ENCODE measurements at places on chromosomes 7 and 10. TPM values are rescaled to one million over a fixed set of nuclear protein-coding genes. Genes with fewer than 3 reads are reported as not detected.

The PIK3CG gene
- 0.13 TPM for total RNA-seq

The PLPP4 gene
- 0.18 TPM for total RNA-seq

The GNG11 gene
- 7.0 TPM for total RNA-seq

DNA sequence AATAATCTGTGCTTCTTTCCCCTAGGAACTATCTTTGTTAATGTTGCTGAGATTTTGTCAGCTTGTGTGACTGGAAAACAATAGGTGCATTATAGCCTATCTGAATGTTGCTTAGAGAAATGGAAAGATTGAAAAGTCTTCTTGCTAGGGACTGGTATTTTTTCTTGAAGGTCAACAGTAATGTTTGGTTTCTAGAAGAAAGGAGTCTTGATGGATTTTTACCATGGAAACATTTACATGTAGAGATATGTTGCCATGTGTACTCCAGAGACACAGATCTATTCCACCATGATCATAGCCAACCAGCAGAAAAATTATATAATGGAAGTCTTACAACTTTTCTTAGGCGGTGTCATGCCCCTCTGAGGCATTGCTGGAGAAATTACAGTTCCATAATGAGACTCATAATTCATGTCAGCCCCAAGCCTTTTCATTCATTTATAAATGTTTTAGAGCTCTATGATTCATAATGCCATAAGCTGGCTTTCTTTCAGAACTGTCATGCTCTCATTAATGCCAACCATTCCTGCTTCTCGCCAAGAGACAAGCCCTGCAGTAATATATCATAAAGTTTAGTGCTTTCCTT is 175.1 kb upstream of the PTPRZ1 start:
- H3K4me1 ChIP-seq: no peaks in the 10 kb centered on the region
- H3K36me3 ChIP-seq: no peaks in the 10 kb centered on the region
- no peak for DNase-seq
- H3K4me3 ChIP-seq: no peak overlapping the region
- H3K27ac ChIP-seq: no peak overlapping the region

DNA sequence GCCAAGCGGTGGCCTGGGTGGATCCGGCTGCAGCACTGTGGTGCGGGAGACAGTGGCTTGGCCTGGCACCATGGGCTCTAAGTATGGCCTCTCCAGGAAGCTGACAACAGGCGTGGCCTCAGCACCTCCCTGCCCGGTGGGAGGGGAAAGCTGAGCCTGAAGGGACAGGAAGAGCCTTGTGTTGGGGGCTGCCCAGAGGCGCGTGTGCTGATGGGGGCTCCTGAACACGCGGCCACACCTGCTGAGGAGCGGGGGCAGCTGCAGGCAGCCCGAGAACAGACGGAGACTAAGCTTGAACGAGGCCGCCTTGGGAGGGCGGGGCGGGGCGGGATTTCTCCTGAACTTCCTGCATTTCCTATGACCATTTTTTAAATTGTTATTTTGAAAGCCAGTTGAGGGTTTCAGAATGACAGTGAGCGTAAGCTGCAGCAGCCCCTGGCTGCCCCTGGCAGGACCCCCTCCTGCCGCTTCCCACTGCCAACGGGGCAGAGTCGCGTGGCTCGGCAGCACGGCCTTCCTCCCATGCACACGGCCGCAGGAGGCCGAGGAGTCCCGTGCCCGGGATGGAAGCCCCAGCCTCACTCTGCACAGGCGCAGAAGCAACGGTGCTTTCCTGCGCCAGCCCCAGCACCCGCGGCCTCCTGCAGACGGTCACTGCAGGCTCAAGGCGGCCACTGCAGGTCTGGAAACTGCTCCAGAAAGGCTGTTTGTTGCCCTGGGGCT is 43.2 kb downstream of the DPYSL4 start:
- H3K27ac ChIP-seq: no peak overlapping the region
- H3K36me3 ChIP-seq: no peaks in the 10 kb centered on the region
- no peaks in the 10 kb centered on the region for H3K27me3 ChIP-seq
- H3K4me3 ChIP-seq: no peak overlapping the region
- no peak for DNase-seq

- no peak overlapping the region for H3K4me3 ChIP-seq
- no peak for DNase-seq
- no peak overlapping the region for H3K27ac ChIP-seq
- no peaks in the 10 kb centered on the region for H3K4me1 ChIP-seq
- H3K36me3 ChIP-seq: no peaks in the 10 kb centered on the region
Measured at GRCh38 chr7:96899108-96899507, 106.2 kb upstream of the DLX6 start.

- H3K27me3 ChIP-seq: no peaks in the 10 kb centered on the region
- H3K36me3 ChIP-seq: peaks cover 16% of the 10 kb centered on the region
- H3K27ac ChIP-seq: no peak overlapping the region
Measured at GRCh38 chr10:62057850-62058249, 156.4 kb downstream of the ARID5B start.

The CEP55 gene
- 96.4 TPM for total RNA-seq

DNA sequence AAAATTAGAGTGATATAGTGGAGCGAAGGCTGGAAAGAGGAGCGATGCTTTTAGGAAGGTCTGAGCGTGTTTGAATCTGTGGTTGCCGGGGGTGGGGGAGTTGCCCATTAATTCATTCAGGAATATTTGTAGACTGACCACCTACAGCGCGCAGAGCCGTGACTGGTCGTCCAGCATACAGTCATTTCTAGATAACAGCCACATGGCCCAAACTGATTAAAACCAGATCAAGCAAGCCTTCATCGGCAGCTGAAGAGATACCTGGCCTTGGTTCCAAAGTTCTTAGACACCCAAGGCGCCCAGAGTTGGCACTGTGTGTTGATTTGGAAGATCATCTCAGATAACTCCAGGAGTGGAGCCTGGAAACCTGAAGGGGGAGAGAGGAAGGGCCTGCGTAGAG is 1.7 kb downstream of the PROSER2 start:
- H3K27ac ChIP-seq: no peak overlapping the region
- peaks cover 2% of the 10 kb centered on the region for H3K27me3 ChIP-seq
- no peak overlapping the region for H3K4me3 ChIP-seq
- H3K4me1 ChIP-seq: 0 out of 2 replicates have a peak, but pooled peaks cover 3% of the 10 kb centered on the region
- DNase-seq: no peak
- peaks cover 4% of the 10 kb centered on the region for H3K36me3 ChIP-seq

GRCh38 chr7:101140746-101141382 is 13.4 kb upstream of the AP1S1 start:
- no peak overlapping the region for H3K4me3 ChIP-seq
- no peak for DNase-seq
- H3K36me3 ChIP-seq: peaks cover 2% of the 10 kb centered on the region
- H3K27me3 ChIP-seq: no peaks in the 10 kb centered on the region
- H3K4me1 ChIP-seq: peaks cover 34% of the 10 kb centered on the region

The MEIG1 gene
- 0.54 TPM for total RNA-seq

DNA sequence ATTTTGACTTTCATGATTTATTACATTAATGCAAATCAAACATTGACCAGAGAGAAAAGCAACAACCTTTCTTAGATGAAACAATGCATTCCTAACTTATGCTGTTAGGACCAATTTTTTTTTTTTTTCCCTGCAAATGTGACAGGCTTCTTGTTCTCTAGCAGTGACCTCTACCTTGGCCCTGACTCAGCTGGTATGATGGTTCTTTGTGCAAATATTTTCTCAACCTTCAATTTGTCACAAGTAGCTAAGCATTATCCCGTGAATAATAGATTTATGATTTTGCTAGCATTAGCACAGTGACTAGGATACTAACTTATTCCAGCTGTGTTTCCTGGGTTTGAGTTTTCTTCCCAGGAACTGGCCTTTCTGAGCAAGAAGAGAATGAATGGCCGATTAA is 64.9 kb downstream of the PPP1R9A start:
- H3K36me3 ChIP-seq: no peaks in the 10 kb centered on the region
- no peaks in the 10 kb centered on the region for H3K27me3 ChIP-seq
- H3K4me3 ChIP-seq: no peak overlapping the region
- no peak overlapping the region for H3K27ac ChIP-seq

The KEL gene
- 0.44 TPM for total RNA-seq

The TMEM140 gene
- total RNA-seq: 3.2 TPM

DNA sequence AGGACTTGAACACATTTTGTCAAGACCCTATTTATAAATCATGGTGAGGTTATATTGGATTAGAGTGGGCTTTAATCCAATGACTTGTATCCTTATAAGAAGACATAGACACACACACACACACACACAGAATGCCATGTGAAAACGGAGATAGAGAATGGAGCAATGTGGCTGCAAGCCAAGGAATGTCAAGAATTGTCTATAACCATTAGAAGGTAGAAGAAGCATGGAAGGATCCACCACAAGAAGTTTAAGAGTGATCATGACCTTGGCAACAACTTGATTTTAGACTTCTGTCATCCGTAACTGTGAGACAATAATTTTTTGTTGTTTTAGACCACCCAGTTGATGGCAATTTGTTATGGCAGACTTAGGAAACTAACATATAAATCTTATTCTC is 514.2 kb downstream of the TFEC start:
- no peaks in the 10 kb centered on the region for H3K4me1 ChIP-seq
- DNase-seq: no peak
- H3K27me3 ChIP-seq: no peaks in the 10 kb centered on the region
- H3K4me3 ChIP-seq: no peak overlapping the region
- H3K36me3 ChIP-seq: no peaks in the 10 kb centered on the region
- H3K27ac ChIP-seq: no peak overlapping the region

DNA sequence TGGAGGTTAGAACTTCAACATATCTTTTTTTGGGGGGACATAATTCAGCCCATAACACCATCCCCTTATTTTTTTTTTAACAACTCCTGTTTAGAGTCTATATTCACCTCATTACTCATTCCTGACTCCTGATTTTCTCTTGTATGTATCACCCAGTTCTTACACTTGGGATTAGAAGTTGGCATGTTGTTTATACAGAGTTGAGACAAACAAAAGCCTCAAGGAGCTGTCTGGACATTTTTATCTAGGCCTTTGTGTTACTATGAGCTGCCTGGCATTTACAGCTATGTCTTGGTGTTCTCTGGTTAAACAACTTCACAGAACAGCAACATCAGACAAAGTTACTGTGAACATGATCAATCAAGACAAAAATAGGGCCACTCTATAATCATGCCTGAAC is 517.5 kb downstream of the KIF20B start:
- no peaks in the 10 kb centered on the region for H3K36me3 ChIP-seq
- no peak for DNase-seq

DNA sequence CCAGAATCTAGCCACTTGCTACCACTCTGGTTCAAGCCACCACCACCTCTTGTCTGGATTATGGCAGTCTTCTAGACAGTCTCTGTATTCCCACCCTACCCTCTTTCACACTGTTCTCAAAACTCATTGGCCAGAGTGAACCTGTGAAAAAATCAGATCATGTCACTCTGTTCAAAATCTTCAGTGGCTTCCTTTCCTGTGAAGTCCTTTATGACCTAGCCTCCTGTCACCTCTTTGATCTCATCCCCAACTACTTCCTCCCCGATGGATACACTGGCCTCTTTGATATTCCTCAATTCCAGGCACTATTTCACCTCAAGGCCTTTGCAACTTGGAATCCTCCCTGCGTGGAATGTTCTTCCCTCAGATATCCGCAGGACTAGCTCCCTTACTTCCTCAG is 21.2 kb upstream of the ANLN start:
- no peak overlapping the region for H3K4me3 ChIP-seq
- H3K27ac ChIP-seq: peak overlapping the region; percentile 92
- peaks cover 36% of the 10 kb centered on the region for H3K4me1 ChIP-seq
- DNase-seq: no peak

The CFAP43 gene
- 0.21 TPM for total RNA-seq

DNA sequence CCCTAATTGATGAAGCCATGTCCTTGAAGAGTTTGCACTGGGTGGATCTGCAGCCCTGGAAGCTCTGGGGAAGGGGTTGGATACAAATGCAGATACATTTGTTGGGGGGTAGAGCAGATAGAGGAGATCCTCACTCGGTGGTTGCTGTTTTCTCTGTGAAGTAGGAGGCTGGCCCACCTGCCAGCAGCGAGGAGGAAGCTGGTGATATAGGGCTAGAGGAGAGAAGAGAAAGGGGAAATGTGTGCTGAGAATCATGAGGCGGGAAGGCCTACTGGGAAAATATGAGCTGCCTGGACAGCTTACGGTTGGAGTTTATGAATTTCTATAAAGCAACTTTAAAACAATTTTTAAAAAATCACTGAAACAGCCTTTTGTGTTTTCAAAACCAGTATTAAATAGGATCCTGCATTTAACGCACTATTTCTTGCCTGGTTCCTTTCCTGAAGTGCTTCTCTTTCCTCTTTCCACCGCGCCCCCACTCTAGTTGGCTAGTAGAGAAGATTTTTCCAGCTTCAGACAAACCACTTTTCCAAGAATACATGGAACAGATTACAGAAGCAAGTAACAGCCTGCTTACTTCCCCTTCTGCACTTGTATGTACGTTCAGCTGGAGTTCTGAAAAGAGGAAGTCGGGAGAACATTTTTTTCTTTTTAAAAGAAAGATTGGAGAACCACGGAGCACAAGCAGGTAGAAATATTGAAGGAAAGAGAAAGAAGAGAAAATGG is 100.6 kb upstream of the GLCCI1 start:
- H3K27me3 ChIP-seq: no peaks in the 10 kb centered on the region
- DNase-seq: no peak
- no peak overlapping the region for H3K27ac ChIP-seq
- H3K4me1 ChIP-seq: no peaks in the 10 kb centered on the region
- no peak overlapping the region for H3K4me3 ChIP-seq
- no peaks in the 10 kb centered on the region for H3K36me3 ChIP-seq
